ENCODE measurements at places on chromosomes 11 and 22.

DNA sequence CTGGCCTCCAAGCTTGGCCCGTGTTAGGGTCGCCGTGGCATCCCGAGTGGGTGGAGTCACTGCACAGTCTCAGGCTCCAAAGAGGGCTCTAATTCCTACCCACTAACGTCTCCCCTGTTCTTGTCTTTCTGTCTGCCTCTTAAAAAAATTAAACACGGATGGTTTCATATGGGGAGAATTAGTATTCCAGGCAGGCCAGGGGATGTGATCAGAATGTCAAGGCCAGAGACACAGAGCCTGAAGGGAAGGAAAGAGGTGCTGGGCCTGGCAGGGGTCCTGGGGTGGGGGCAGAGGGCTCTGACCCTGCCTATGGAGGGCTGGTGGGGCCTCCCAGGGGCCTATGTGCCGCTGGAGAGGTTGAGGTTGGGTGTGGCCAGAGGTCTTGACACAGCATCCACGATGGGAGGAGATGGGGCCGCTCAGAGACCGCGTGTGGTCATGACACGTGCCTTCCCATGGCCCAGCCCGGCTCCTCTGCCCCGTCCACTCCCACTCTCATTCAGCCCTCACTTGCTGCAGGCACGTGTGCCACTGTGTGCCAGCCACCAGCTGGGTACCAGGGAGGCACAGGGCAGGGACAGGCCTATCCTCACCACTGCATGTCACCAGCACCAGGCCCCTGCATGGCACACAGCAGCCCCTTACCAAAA is 56.5 kb downstream of the FLRT1 start:
- no peak for DNase-seq

DNA sequence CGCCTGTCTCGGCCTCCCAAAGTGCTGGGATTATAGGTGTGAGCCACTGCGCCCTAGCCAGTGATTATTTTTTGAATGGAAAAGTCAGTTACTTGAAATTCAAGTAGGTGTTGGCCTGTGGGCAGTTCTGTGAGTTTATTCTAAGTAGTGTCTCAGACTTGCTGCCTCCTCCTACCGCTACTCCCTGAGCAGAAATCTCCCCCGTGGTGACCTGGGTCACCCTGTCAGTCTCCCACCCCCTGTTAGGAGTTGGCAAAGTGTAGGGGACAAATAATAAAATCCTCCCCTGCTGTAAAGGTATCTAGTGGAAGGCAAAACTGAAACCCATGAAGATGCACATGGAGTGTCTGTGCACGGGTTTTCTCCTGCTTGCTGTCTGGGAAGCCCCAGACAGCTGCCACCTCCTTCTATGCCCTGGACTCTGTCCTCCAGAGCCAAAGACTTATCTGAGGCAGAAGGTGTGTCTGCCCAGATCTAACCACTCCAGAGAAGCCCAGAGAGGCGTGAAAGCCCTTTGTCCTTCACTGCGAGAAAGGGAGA is 26.3 kb downstream of the SNAP29 start:
- DNase-seq, result no peak

DNA sequence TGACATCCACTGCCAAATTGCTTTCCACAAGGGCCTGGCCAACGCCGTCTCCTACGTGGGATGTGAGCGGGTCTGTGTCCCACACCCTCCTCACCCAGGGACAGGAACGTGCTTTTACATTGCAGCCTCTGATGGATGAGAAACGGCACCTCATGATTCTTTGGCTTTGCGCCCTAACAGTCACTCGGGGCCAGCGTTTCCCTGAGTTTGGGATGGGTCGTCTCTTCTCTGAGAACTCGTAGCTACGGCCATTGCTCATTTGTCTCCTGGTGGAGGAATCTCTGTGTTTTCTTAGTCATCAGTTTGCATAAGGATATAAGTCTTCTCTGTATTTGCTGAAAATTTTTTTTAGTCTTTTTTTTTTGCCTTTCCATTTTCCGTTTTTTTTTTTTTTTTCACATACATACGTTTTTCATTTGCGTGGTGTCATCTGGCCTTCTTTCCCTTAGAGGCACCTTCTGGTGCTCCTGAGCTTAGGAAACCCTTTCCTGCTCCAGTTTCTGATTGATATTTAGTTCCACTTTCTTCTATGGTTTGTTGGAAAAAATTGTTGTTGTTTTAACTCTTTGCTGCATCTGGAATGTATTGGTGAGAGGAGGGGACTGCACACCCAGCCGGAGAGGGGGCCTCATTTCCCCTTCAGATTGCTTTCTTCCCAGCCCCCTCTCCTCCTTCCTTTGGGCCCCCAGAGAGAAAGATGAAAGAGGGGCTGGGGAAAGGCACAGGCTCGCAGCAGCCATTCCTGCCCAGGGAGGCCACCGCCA is 12.0 kb downstream of the TNNT3 start:
- no peak for DNase-seq

- no peak for DNase-seq
These were observed 25.4 kb downstream of the CCKBR start for GRCh38 chr11:6285019-6285418.

GRCh38 chr22:22691716-22692701 is 47.6 kb downstream of the GGTLC2 start:
- DNase-seq, result no peak

GRCh38 chr22:37377927-37378326 is 49.4 kb downstream of the ELFN2 start:
- no peak for DNase-seq

GRCh38 chr11:18330921-18331320 is 8.6 kb downstream of the GTF2H1 start:
- no peak for DNase-seq

DNA sequence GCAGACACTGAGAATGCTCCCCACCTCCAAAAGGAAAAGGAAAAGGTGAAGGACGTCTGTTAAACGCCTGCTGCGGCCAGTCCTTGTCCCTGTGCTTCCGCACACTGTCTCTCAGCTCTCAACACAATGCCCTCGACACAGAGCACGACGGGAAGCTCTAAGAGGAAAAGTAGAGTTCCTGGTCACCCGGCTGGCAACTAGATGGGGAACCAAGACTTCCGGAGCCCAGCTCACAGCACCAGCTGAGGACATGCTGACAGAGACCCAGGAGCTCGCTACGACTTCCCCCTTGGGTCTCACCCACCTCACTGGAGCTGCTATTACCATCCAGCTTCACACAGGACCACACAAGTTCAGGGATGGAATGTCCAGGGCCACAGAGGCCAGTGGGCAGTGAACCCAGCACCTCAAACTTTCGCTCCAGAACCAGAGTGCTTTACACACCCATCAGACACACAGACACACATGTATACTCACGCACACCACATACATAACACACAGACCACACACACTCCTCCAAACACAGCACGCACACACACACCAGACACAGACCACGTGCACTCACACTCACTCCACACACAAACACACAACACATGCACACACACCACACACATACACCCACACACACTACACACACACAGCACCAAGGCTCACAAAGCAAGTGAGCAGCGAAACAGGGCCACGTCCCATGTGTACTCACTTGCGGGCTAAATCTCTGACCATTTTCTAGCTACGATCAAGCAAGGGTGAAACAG is 9.6 kb downstream of the SULT4A1 start:
- DNase-seq, result no peak

- DNase-seq, result no peak
These were observed 3.0 kb upstream of the SLC43A3 start for GRCh38 chr11:57429946-57430345.

- no peak for DNase-seq
These were observed 158.5 kb downstream of the WNT11 start for GRCh38 chr11:76047766-76048165.

DNA sequence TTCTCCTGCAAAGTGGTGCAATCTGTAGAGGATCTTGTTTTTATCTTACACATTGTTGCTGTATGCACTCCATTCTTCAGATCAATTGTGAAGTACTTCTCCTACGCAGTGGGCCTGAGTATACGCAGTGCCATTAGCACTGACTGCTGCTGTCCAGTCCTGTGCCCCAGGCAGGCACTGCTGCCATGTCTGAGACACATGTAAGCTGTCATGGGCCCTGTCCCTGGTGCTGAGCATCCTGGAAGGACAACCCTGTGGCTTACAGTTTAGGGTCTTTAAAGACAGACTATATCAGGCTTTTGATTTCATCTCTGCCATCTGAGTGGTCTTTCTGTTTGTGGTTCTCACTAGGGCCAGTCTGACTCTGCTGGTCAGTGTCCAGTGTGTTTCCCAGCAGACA is 44.8 kb upstream of the PTPN5 start:
- DNase-seq, result no peak

DNA sequence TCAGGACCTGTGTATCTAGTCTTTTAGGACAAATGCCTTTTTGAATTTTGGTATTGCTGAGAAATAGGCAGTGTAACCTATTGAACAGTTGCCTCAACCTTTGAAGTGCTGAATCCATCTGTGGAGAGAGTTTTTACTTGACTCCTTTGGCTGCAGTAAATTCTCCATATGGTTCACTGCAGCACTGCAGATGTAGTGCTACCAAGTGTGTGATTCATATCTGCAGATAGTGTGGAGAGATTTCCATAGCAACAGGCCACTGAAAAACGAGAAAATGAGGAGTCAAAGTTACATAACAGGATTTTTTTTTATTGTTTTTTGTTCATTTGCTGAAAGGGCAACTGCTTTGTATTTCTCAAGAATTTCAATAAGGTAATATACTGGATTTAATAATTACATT is 356.1 kb downstream of the RAB38 start:
- DNase-seq, result no peak

GRCh38 chr11:78666675-78667160 is 92.1 kb upstream of the NARS2 start:
- DNase-seq, result no peak

- DNase-seq, result no peak
These were observed 60.3 kb downstream of the AMBRA1 start for GRCh38 chr11:46533396-46534100.

- no peak for DNase-seq
These were observed 55.1 kb downstream of the BCR start for GRCh38 chr22:23235425-23235824.

- DNase-seq, result no peak
These were observed 2.5 kb upstream of the EPS8L2 start for GRCh38 chr11:703506-703905.

GRCh38 chr11:65571940-65572339 is 398 bp upstream of the FAM89B start:
- no peak for DNase-seq

GRCh38 chr11:134611537-134611936 is 199.5 kb upstream of the B3GAT1 start:
- DNase-seq, result no peak

GRCh38 chr11:31419138-31419537 is 49.5 kb downstream of the DNAJC24 start:
- no peak for DNase-seq

- DNase-seq, result no peak
These were observed 3.3 kb downstream of the SEC14L2 start for GRCh38 chr22:30400159-30400558.

DNA sequence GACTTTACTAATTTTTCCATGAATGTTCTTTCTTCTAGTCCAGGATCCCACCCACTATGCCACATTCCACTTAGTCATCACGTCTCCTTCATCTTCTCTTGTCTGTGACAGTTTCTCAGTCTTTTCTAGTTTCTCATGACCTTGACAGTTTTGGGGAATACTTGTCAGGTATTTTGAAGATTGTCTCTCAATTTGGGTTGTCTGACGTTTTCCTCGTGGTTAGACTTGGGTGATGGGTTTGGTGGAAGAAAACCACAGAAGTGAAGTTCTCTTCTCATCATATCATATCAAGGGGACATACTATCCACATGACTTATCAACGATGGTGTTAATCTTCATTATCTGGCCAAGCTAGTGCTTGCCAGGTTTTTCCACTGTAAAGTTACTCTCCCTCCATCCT is 102.4 kb downstream of the LRRC32 start:
- no peak for DNase-seq

GRCh38 chr11:77130763-77131513 is 2.9 kb downstream of the MYO7A start:
- DNase-seq, result no peak

- no peak for DNase-seq
These were observed 175.7 kb upstream of the CADM1 start for GRCh38 chr11:115679945-115680344.

GRCh38 chr11:13261591-13262061 is 16.0 kb upstream of the BMAL1 start:
- no peak for DNase-seq

DNA sequence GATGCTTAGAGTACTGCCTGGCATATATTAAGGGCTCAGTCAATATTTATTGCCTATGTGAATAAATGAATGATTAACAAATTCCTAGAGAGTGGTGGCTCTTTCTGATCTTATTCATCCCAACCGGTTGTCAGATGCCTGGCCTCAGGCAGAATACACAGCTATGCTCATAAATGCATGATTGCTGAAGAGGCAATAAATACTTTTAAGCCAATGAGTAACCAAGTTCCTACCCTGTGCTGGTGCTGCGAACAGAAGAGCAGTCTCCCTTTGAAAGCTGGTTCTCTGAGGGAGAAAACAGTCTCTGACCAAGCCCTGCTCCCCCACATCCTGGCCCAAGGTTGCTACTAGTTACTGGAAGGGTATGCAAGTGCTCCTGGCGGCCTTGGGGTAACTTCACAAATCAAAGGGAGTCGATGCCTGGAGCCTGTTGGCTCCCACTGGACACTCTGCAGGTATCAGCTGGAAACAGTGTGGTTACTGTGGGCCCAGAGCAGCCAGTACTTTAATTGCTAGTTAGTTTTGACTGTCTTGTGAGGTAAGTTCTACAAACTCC is 2.8 kb downstream of the USH1C start:
- DNase-seq, result no peak

DNA sequence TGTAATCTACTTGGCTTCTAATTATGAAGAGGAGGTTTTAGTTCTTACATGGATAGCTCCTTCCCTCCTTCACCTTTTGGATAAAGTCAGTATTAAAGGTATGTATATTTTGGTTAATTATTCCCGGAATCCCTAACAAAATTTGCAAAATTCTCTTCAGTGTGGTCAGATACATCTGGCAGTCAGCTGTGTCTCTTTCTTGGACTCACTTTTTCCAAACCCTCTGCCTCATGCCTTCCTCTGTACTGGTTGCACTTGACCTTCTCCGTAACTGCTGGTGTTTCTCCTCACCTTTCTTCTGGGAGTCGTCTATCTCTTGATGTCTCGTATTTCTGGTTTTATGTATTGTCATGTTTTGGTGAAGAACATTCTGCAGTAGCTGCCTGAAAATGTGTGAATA is 62.5 kb downstream of the PPP6R3 start:
- no peak for DNase-seq

- DNase-seq, result no peak
These were observed 6.9 kb upstream of the SREBF2 start for GRCh38 chr22:41826021-41826420.

DNA sequence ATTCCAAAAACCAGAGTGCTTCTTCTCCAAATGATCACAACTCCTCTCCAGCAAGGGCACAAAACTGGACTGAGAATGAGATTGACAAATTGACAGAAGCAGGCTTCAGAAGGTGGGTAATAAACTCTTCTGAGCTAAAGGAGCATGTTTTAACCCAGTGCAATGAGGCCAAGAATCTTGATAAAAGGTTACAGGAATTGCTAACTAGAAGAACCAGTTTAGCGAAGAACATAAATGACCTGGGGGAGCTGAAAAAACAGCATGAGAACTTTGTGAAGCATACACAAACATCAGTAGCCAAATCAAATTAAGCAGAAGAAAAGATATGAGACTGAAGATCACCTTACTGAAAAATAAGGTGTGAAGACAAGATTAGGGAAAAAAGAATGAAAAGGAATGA is 15.5 kb downstream of the OR52M1 start:
- DNase-seq, result no peak
